Fibroblast of the conjunctiva (primary cell): ENCODE measurements at places on chromosomes 7 and 10.
A peak's percentile ranks its signal among the peaks of the same experiment; 100 is the strongest.

GRCh38 chr7:116478834-116479233, 20.7 kb upstream of the CAV2 start:
- no peak for DNase-seq

DNA sequence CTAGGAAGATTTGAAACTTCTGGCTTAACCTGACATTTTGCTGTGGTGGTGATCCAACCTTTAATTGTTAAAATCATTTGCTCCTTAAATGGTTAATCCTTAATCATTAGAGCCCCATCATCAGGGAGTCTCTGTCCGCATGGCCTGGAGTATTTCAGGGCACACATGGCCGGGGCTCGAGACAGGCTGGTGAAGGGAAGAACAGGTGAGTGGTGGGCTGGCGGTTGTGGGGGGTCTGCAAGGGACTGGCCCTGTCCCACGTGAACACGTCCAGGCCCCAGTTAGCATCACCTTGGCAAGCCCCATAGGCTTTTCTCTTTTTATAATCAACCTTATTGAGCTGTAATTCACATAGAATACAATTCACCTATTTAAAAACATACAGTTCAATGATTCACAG, 109.5 kb downstream of the DNAJB6 start:
- DNase-seq = no peak

DNA sequence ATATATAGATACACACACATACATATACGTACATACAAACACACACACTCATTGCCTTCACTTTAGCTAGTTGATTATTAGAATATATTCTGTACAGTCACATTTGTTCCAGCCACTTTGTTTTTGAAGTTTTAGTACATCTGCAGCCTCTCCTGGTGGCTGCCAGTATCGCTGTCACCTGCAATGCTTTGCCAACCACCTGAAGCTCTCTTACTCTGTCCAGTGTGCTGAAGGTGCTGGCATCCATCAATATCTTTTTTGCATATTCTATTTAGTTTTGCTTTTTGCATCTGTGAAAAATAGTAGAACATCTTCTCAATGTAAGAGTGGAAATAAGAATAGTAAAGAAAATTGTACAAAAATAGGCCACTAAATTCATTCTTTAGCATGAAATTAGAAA, 388.6 kb downstream of the EXOC4 start:
- no peak for DNase-seq

DNA sequence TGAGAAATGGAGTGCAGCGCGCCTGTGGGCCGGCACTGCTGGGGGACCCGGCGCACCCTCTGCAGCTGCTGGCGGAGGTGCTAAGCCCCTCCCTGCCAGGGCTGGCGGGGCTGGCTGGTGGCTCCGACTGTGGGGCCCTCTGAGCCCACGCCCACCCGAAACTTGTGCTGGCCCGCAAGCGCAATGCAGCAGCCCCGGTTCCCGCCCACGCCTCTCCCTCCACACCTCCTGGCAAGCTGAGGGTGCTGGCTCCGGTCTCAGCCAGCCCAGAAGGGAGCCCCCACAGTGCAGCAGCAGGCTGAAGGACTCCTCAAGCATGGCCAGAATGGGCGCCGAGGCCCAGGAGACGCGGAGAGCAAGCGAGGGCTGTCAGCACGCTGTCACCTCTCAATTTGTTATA, 1063.0 kb upstream of the AUTS2 start:
- DNase-seq = no peak

DNA sequence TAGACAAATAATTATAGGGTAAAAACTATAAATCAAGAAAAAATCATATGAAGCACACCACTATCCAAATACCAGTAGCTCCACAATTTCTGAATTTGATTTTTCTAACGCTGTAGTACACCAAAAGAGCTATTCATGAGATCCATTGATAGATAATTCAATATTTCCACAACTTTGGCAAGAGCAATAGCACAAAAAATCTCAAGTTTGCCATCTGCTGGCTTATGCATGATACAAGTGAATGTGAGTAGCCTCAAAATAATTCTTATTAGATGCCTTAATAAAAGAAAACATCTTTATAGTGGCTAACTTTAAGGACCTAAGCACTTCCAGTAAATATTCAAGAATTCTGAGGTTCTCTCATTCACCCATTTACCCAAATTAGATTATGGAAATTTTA, 2.2 kb upstream of the TMEM196 start:
- no peak for DNase-seq

- no peak for DNase-seq
These were observed 33.6 kb upstream of the FAM20C start for GRCh38 chr7:158771-159170.

DNA sequence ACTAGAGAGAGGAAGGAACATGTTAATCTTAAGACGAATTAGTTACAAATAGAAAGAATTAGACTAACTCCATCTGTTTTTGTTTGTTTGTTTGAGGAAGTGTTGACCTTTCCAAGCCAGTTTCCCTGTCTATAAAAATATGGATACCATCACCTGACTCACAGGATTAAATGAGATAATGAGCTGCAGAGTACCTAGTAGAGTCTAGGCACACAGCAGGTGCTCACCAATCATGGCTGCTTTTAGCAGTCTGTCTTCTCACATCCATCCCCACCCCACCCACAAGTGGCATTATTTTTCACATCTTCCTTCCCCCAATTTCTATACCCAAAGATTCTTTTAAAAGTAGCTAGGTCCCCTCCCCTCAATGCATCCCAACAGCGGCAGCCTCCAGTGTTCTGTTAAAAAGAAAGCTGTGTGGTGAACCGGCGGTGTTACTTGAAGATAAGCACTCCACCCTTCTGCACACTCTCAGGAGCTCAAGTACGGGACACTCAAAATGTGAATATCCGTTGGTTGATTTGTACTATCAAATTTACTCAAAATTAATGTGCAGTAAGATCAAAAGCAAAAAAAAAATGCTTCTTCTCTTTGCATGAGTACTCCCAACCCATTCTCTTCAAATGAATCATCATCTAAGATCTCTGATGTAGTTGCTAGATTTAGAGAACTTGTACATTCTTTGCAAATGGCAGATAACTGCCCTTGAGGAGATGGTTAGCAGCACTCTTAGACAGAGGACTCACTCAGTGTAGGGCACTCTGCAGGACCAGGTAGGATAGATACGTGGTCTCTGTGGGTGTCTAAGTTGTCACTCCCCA, 145.4 kb upstream of the ASAH2 start:
- no peak for DNase-seq

DNA sequence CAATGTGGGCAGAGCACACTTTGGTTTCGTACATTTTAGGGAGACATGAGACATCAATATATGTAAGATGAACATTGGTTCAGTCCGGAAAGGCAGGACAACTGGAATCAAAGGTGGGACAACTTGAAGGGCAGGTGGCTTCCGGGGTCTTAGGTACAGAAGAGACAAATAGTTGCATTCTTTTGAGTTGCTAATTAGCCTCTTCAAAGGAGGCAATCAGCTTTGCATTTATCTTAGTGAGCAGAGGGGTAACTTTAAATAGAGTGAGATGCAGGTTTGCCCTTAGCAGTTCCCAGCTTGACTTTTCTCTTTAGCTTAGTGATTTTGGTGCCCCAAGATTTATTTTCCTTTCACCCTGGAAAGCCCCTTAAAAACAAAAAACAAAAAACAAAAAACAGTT, 21.3 kb downstream of the ZNF487 start:
- DNase-seq = no peak

DNA sequence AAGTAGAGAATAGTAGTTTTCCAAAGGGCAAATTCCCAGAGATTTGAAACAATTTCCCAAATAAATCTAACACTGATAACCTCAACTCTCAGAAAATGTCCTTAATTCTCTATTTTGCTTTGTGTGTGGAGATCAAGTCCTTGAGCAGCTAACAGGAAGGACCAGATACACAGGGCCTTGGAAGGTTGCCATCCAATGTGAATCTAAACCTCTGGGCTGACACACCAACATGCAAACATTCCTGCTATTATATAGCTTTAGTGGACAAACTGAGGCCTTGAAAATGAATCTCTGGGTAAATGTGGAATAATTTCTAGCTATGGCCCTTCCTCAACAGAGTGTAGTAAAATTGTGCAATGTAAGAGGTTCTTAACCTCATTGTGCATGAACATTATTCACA, 44.1 kb upstream of the PARD3 start:
- no peak for DNase-seq

GRCh38 chr7:92832534-92833023, 3.8 kb downstream of the CDK6 start:
- no peak for DNase-seq

GRCh38 chr10:128744092-128744491, 617.9 kb upstream of the MKI67 start:
- DNase-seq = no peak

DNA sequence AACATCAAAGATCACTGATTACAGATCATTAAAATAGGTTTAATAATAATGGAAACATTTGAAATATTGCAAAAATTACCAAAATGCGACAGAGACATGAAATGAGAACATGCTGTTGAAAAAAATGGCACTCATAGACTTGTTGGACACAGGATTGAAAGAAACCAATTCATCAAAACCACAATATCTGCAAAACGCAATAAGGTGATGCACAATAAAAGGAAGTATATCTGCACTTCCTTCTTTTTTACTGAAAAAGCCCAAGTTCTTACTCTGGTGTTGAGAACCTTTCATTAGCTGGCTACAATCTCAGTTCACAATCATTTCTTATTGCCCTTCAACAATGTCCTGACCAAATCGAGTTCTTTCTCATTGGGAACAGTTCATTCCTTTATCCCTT, 28.7 kb downstream of the TMEM106B start:
- no peak for DNase-seq

DNA sequence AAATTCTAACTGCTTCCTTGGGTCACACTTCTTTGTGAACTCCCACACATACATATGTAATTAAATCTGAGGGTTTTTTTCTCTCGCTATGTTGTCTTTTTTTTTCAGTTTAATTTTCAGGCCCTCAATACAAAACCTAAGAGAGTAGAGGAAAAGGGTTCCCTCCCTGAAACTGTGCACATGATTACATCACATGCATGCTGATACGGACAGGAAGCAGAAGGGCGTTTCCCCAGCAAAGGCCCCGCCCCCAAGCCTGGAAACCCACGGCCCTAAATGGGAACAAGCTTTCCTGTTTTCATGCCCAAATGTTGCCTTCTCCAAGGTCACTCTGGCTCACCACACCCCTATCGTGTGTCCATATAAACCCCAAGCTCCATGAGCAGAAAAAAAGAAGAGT, 115.4 kb downstream of the TEX36 start:
- no peak for DNase-seq

DNA sequence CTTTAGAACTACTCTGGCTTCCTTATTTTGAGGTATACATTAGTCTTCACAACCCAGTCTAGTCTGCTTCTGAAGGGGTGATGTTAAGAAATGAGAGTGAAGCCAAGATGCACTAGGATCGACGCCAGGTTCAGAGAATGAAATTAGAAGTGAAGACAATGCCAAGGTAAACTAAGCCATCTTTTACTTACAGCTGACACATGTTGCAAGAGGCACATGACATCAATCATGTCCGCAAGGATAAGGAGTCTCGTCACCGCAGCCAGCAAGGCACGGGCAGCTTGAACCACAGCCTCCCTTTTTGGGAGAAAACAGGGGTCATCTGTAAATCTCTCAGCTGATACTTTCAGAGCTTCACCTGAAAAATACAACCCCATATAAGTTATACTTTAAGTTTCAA, 156.7 kb downstream of the CTNNA3 start:
- peak; percentile 55 for DNase-seq

- no peak for DNase-seq
These were observed 414.2 kb upstream of the KLF6 start for GRCh38 chr10:4199196-4199595.

DNA sequence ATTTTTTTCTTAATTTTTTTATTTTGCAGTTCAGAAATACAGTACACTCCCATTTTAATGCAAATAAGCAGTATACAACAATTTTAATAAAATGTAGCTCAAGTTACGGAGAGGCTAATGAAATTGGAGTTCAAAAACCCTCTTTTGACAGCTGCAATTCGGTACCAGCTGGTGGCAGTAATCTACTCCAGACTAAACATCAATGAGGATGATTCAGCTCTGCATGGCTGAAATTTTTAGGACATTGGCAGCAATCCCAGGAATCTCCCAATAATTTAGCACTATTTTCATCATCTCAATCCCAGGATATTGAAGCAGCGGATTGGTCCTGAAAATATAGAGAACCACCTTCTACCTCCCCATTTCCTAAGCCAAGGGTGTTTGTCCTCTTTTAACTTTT, 278.8 kb downstream of the CACNA2D1 start:
- peak; percentile 49 for DNase-seq

- DNase-seq = no peak
These were observed 789 bp downstream of the TCF7L2 start for GRCh38 chr10:112950714-112951358.

GRCh38 chr7:99379043-99379577, 4.6 kb downstream of the ARPC1B start:
- peak; percentile 91 for DNase-seq

GRCh38 chr7:134512271-134512670, 15.1 kb upstream of the AKR1B10 start:
- DNase-seq = no peak

- no peak for DNase-seq
These were observed 37.3 kb upstream of the RASGEF1A start for GRCh38 chr10:43304079-43304686.

DNA sequence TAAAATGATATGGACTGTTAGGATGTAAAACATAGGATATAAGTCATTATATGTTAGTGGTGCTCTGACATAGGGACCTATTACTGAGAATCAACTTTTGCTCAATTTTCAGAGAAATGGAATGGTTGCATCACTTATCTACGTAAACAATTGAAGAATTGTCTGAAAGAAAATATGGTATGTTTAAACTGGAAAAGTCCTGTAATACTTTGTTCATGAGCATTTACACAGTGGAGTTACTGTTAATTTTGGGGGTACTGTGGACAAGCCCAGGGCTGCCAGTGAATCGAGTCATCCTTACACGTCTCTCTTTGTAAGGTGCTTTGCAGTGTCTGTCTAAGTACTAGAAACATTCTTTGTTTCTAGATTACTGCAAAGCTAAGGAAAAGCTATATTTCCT, 152.0 kb downstream of the ZNF22 start:
- no peak for DNase-seq

- DNase-seq = no peak
These were observed 33.4 kb upstream of the CALN1 start for GRCh38 chr7:72445580-72445979.

DNA sequence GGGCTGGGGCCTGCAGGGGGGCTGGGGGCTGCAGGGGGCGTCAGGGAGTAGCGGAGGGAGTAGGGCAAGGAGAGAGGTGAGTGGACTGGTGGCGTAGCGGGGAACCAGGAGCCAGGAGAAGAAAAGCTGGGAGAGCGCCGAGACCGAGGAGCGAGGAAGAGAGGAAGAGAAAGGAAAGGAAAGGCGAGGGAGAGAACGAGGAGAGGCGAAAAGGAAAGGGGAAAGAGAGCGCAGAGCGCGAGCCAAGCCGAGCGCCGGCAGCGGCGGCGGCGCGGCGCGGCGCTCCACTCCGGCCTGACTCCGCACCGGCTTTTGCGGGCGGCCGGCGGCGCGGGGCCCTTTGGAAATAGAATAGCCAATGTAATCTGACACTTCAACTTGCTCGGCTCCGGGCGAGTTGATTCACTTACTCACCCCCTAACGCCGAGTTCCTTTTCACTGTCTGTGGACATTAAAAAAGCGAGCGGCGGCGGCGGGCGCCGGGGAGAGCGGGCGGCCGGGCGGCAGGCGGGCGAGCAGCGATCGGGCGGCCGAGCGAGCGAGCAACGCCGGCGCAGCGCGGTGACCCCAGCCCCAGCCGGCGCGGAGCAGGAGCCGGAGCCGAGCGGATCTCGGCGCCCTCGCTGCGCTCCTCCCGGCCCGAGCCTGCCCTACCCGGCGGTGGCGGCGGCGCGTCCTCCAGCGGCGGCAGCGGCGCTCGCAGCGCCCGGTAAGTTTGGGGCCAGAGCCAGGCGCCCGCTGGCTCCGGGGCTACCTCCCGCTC, at the start of gene ZMIZ1:
Gene ZMIZ1, plus strand, starts transcription at position 405 of the 763 bp plus-strand sequence. CDS start 132,667 bp downstream, outside the sequence.
- DNase-seq = peak; percentile 77
